ENCODE measurements at places on chromosomes 3 and 15.

GRCh38 chr3:9688961-9689360 lies 14.7 kb upstream of the CPNE9 start:
- no peak for DNase-seq

DNA sequence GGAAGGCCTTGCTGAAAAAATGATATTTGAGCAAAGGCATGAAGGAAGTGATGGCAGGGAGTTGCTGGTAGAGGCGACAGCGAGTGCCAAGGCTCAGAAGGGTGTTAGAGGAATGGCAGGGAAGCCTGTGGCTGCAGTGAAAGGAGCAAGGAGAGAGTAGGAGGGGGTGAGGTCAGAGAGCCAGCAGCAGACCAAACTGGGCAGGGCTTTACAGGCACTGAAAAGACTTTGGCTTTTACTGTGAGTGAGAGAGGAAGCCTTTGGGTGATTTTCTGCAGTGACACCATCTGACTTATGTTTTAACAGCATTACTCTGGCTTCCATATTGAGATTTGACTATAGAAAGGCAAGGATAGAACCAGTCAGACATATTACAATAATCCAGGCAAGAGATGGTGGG lies 11.4 kb downstream of the TICRR start:
- DNase-seq = no peak

DNA sequence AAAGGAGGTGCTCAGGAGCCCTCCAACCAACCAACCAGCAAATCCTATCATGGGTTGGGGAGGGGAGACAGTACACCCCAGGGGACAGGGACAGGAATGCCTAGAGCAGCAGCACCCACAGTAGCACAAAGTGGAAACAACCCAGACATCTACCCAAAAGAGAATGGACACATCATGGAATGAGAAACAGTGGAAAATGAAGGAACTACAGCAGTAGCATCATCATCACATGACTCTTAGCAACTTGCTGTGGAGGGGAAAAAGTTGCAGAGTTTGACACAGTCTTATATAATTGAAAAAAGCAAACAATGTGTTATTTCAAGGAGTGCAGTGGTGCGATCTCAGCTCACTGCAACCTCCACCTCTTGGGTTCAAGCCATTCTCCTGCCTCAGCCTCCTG lies 11.0 kb downstream of the C3orf22 start:
- DNase-seq = no peak

DNA sequence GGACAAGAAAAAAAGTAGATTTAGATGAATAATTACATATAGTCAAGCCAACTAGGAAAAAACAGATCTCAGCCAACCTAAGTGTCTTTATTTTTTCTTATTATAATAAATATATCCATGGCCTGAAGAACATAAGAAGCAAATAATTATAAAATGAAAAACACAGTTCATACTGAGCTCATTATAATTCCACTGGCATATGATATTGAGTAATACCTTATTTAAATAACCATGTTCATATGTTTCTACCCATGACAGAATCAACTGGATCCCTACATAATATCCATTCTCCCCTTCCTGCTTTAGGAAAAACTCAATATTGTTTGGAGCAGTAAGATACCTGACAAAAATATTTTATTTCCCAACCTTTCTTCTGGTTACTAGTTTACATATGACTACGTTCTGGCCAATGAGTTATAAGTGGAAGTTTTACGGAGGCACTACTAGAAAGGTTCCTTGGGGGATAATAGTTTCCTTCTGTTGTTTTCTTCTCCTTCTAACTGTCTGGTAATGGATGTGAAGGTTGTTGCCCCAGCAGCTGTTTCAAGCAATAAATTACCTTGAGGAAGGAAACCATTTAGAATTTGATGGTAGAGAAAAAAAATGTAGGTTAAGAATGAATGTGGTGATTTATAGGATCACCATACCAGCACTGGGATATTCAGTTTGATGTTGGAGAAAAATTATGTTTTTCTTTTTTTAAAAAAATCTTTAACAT lies 184.1 kb upstream of the MBNL1 start:
- DNase-seq = no peak

DNA sequence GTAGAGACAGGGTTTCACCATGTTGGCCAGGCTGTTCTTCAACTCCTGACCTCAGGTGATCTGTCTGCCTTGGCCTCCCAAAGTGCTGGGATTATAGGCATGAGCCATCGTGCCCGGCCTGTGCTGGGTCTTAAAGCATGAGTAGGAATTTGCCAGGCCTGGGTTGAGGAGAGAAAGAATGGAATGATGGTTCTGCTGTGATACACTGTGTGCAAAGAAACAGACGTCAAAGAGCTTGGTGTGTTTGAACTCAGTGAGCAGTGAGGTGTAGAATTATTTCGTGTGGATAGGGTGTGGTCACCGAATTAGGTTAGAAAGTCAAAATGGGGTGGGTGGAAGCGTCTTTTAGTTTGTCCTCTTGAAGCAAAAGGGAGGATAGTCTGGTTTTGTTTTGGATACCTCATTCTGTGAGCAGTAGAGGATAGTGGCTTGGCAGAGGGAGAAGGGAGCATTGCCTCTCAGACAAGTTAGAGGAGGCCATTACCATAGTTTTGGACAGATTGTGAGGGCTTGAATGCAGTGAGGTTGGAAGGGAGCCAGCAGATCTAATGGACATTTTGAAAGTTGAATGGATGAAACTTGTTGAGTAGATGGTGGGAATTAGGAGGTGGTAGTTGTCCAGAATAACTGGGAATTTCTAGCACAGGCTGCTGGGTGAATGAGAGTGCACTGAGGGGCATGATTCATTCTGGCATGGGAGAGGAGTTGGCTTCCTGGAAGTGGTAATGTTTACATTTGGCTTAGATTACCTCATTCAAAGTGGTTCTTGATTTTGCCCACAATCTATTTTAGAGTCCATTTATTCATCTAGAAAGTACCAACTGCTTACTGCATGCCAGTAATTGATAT lies 27.2 kb downstream of the AKAP13 start:
- peak; percentile 26 for DNase-seq

Measured in HEK293T (cell line).